ENCODE measurements at places on chromosomes 12 and 14.

DNA sequence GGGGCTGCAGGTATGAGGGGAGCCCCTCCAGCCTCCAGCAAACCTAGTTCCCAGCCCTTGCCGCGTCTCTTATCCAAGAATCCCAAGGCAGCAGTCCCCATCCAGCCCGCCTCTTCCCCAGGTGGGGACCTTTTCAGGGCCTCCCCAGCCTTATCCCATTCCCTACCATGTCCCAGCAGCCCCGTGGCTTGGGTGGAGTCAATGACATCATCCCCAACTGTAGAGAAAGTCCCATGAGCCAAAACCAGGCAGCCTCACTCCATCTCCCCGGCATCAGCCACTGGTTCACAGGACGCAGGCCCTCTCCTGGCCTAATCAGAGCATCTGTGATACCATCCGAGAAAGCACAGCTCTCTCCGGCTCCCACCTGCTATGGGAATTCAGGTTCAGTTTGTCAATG lies 131.0 kb downstream of the NCOR2 start:
- no peak for DNase-seq

- no peak for DNase-seq
Observed at GRCh38 chr14:35052637-35053036, 6.6 kb downstream of the FAM177A1 start.

DNA sequence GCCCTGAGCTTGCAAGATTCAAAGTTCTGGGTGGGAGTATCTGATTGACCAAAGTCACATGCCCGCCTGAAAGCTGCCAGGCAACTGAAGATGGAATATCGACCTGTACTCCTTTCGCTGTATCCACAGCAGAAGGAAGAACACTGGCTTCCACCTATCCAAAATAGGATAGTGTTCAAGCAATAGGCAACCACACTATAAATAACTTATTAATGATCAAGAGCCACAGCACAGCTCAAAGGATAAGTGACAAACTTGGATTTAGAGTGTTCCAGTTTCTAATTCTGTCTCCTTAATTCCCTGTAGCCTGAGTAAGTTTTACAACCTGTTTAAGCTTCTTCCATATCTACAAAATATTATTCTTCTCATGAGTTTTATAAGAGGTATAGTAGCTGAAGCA lies 89.9 kb downstream of the TAOK3 start:
- DNase-seq: no peak

GRCh38 chr12:112686373-112686772 lies 105.2 kb upstream of the RPH3A start:
- DNase-seq: no peak

DNA sequence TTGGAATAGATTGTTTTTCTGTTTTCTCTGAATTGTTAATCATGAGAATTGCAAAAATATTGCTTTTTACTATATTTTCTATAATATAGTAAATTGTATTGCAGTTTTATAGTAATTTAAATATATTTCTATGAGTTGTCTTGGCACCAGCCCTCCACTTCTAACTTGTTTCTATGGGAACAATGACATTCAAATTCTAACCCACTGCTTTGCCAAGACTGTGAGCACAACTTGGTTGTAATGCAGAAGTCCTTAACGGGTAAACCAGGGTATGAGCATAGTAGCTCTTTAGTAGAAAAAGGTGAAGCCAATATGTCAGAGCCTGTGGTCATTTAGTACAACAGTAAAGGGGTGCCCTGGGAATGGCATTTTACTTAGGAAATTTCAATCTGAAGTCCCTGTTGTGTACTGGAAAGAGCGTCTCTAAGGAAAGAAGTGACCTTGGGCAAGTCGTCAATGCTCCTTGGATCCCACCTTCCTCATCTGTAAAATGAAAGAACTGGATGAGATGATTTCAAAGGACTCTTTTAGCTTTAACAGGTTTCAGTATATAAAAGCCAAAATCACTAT lies 283.3 kb downstream of the ATP23 start:
- no peak for DNase-seq

GRCh38 chr14:92846162-92846897 lies 52.2 kb downstream of the GOLGA5 start:
- DNase-seq: peak; percentile 44

DNA sequence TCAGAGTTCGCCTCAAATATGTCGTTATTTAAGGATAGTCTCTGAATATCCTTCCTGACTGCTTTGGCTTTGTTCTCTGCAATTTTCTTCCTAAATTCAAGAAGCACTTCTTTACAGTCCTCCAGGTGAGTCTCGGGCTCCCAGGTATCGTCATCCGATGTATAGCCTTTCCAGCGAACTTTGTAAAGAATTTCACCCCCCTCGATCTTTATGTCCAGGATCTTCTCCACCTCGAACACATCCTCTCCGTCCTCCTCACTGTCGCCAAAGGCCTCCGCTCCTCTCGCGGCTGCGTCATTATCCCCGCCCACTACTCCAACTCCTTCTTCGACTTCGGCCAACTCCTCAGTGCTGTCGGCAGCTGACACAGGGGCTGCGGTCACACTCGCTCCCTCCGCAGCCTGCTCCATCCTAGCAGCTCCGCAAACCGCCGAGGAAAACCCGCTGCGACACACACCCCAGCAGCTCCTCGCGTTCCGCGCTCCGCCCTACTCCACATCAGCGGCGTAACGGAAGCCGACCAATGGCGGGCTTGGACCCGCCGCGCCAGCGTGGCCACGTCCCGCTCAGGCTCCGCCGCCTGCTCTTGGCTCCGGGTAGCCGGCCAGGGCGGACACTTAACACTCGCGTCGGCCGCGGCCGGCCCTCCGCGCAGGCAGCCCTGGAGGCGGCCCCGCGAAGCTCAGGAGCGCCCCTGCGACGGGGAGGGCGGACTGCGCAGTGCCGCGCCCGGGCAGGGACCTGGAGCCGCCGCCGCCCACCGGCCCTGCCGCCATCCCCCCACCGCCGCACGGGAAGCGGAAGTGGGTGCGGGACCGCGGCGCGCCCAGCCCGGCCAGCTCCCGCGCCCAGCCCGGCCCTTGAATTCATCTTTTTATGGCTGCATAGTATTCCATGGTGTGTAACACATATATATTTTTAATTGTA lies 4.1 kb downstream of the CD163L1 start:
- DNase-seq: peak; percentile 14

DNA sequence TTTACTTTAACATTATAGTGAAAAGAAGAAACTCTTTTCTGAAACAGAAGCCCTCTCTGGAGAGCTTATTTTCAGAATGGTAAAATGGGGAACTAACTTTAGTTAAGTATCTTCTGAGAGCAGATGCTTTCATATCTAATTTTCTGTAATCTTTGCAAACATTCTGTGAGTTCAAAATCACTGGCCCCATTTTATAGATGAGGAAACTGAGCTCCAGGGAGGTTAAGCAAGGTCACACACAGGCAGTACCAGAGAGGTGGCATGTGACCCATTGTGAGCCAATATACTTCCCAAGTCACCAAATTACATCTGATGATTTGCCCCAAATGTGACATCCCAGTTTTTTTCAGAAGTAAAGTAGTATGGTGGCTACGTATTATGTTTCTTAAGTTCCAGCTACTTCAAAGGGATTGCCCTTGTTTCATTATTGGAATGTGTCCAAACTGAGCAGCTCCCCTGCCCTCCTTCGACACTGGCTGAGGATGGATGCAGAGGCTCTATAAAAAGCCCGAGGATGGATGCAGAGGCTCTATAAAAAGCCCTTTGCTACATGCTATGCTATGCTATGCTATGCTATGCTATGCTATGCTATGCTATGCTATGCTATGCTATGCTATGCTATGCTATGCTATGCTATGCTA lies 36.2 kb upstream of the NUDT4 start:
- no peak for DNase-seq

DNA sequence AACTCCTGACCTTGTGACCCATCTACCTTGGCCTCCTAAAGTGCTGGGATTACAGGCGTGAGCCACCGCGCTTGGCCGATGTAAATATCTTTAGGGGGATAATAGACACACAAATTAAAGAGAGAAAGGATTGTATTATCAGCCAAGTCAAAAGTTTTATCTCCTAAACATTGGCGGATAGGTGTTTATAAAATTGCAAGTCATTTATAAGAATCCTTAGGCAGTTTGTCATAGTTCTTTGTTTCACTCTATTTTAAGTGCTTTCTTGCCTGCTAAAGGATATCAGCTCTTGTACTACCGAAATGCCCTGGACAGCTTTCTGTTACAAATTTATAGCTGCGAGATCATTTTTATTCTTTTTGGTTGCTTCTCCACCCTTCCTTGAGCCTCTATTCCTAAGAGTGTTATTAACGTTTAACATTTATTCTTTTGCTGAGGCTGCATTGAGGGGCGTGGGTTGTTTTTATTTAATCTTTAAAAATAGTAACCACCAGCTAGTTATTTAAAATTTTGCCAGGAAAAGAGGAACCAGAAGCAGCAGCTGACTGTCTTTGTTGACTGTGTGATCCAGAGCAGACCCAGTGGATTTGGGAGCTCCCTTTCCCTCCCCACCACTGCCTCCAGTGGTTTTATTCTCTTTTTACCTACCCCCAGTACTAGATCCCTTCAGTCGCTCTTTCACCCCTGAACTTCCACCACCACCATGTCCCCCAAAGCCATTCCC lies 106.4 kb downstream of the DIP2B start:
- no peak for DNase-seq

DNA sequence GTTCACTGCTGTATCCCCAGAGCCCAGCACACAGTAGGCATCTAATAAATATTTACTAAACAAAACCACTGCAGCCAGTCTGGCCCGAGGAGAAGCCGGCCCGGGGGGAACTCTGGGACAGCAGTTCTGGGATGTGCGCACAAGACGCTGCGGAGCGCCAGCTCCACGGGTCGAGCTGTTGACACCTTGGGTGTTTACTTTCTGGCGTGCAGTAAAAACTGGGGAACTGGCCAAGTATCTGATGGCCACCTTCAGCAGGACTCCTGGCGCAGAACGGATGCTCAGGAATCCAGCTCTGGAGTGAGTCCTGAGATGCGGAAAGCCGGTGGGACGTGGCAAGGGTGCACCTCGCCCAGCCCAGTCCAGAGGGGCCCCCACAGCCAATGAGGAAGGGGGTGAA lies 65.6 kb downstream of the NCOR2 start:
- DNase-seq: no peak

DNA sequence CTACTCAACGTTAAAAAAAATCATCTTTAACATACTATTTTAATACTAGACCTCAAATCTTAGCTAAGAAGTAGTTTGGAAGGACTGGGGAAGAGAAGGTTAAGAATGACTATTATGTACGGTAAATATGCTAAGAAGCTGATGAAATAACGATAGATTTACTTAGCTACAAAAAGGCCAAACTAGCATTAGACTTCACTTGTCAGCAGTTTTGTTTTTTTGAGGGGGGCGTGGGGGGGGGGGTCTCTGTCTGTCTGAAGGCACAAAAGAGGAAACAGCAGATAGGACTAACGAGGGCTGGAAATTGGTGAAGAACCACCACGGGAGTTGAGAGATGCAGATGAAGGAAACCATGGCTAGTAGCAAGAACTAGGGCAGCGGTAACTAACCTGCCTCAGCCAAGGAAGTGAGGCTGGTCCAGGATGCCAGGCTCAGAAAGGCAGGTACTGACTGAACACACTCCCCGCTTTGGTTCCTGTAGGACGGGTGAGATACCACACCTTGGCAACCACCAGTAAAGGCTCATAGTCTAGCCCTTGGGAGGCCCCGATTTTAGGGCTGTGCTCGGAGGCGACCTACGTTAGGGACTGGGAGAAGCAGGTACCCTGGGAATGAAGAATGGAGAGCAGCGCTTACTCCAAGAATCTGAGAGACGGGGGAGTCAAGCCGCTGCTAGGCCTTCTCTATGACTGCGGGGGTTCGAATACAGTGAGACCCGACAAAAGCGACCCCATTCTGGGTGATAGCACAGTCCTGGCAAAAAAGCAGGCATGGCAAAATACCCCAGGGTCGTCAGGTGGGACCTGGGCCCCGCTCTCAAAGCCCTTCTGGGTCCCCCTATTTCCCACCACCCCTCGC lies 675 bp downstream of the NEDD8 start:
- no peak for DNase-seq
